H4 (cell line): ENCODE measurements at places on chromosomes 2 and 18. TPM values are rescaled to one million over a fixed set of nuclear protein-coding genes. Genes with fewer than 3 reads are reported as not detected.

DNA sequence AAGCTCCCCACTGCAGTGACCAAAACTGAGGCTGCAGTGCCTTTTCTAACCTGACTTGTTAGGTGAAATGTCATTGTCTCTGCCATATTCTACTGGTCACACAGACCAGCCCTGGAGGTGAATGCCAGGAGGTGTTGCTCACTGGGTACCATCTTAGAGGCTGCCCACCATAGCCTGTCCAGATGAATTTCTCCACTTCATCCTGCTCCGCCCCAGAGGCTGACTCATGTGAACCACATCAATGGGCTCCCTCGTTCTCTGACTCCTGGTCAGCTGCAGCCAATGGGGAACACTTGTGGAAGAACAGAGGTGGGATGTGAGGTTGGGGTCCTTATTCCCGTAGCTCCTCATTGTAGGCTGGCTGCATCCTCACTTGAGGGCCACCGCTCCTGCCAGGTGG lies 3.4 kb upstream of the NARS1 start:
- DNase-seq, result peak; percentile 37

Gene CXCR1
- total RNA-seq, result not detected in 2 replicates

DNA sequence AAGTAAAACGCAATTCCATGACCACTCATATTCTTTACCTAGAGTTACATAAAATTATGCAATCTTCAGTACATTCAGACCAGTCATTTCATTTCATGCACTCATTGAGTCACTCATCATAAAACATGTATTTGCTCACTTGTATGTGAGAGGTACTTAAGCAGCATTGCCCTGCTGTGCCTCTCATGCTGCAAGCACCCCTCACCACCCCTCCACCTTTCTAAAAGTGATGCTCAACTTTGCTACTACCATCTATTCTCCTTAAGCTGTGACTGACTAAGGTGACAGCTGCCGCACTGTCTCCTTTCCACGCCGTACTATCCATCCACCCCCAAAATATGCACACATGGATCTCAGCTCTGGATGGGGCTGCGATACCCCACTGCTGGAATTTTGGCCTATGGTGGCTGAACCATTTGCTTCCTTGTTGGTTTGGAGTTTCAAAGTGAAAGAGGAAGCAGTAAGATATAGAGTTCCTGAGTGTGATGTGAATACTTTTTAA lies 7.2 kb downstream of the ARHGAP25 start:
- DNase-seq, result no peak

DNA sequence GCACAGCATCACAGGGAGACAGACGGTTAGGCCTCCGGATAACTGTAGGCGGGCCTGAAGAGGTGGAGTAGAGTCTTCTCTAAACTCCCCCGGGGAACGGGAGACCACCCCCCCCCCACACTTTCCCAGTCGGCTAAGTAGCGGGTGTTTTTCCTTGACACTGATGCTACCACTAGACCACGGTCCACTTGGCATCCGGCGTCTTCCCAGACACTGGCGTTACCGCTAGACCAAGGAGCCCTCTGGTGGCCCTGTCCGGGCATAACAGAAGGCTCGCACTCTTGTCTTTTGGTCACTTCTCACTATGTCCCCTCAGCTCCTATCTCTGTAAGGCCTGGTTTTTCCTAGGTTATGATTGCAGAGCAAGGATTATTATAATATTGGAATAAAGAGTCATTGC lies 25.7 kb upstream of the NCL start:
- DNase-seq, result no peak

GRCh38 chr2:106080959-106081358 lies 113.1 kb downstream of the UXS1 start:
- DNase-seq, result no peak

Gene UGT1A6
- 2.6 and 3.1 TPM in 2 replicates for total RNA-seq

Gene IL1F10
- not detected in 2 replicates for total RNA-seq

- no peak for DNase-seq
These were observed 1.6 kb upstream of the KLF11 start for GRCh38 chr2:10041711-10042110.

- DNase-seq, result no peak
These were observed 2.3 kb upstream of the BCL11A start for GRCh38 chr2:60555783-60556139.

GRCh38 chr2:237496428-237496827 lies 9.4 kb downstream of the MLPH start:
- DNase-seq, result no peak

Gene COL6A3
- total RNA-seq, result 202 and 204 TPM in 2 replicates

DNA sequence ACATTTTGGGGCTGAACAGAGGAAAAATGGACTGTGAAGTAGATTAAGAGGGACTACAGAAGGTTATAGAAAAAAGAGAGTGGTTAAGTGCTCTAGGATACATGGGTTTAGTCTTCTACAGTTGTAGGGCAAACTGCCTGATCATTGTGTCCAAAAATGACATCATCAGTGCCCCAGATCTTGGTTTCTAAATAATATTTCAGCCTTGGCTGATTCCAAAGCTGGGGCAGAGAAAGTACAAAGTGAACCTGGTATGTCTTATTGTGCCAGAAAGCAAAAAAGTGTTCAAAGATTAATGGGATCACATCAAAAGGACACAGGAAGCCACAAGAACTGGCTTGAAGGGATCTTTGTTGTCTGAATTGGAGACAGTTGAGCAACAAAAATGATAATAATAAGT lies 97.1 kb upstream of the ZNF521 start:
- no peak for DNase-seq

GRCh38 chr18:76943542-76944339 lies 121.4 kb downstream of the ZNF236 start:
- no peak for DNase-seq

Gene ZNF397
- total RNA-seq, result 8.6 and 9.3 TPM in 2 replicates

Gene RNF144A
- total RNA-seq, result 6.5 and 8.3 TPM in 2 replicates

DNA sequence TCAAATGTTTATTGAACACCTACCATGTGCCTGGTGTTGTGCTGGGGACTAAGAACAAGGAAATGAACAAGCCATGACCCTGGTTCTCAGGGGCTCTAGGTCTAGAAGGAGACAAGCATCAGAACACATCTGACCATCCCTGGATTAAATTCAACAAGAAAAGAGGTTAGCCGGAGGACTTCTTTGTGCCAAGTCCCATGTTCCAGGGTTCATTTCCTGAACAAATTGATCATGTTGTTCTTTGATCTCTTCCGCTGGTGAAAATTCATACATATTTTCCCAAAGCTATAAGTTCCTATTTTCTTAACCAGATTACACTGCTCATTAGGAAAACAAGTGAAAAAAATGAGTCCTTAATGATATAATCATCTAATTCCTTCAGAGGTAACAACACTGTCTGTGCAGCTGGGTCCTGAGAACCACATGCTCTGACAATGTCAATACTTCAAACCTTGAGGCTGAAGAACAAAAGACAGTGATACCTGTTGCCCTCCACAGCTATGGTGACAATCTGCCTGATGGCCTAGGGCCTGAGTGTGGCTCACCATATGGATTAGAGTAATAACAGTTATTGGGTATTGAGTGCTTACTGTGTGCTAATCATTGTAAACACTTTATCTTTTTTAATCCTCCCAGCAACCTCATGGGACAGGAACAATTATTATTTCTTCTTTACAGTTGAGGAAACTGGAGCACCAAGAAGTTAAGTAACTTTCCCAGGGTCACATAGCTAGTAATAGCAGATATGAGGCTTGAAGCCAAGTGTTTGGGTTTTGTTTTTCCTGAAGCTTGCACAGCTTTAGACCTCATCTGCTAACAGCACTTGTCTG lies 24.6 kb upstream of the INO80C start:
- no peak for DNase-seq

DNA sequence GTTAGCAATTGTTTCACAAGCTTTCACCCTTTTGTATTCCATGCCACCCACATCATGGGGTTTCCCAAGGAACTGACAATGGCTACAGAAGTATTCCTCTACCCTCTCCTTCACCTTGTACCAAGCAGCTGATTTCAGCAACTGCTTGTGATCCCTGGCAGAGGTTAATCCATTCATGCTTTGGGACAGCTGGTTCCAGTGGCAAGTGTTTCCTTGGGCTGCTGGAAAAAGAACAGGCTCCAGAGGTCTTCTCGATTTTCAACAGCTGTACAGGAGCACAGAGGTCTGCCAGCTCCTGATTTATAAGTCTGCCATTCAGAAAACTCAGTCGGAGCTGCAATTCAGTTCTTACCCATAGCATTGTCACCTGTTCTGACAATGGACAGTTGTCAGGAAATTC lies 239.2 kb upstream of the CWC22 start:
- DNase-seq, result no peak

- DNase-seq, result no peak
These were observed 16.0 kb downstream of the INSIG2 start for GRCh38 chr2:118103951-118104940.

DNA sequence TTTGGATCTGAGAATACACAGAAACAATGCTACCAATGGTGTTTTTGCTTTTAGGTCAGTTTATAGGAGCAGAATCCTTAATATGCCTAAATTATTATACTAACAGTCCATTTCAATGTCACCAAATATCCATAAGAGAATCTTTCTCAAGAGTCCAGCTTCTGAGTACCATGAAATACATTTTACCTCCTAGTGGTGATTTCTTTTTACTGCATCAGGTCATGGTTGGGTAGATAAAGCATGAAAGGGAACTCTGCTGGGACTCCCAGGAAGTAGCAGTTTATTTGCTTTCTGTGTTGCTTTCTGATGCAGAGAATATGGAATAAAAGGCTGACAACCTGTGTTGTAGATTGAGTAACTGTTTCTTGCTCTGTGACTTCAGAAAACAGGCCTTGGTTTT lies 115.6 kb downstream of the PPP1R1C start:
- DNase-seq, result no peak

DNA sequence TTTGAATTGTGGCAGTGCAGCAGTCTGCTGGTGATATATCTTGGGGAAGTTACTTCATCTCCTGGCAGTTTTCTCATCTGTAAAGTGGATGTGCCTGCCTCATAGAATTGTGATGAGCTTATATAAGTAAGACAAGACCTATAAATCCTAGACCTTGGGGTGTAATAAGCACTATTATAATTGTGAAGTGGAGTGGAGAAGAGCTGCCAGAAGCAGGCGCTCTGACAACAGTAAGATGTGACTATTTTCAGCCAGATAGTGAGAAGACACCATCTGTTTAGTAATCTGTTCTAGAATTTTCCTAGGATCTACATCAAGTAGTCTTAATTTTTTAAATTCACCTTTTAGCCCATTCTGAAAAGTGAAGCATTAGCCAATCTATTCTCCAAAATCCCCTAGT lies 85.6 kb upstream of the TSPYL6 start:
- no peak for DNase-seq

- DNase-seq, result no peak
These were observed 27.2 kb downstream of the SIGLEC15 start for GRCh38 chr18:45852631-45853030.

DNA sequence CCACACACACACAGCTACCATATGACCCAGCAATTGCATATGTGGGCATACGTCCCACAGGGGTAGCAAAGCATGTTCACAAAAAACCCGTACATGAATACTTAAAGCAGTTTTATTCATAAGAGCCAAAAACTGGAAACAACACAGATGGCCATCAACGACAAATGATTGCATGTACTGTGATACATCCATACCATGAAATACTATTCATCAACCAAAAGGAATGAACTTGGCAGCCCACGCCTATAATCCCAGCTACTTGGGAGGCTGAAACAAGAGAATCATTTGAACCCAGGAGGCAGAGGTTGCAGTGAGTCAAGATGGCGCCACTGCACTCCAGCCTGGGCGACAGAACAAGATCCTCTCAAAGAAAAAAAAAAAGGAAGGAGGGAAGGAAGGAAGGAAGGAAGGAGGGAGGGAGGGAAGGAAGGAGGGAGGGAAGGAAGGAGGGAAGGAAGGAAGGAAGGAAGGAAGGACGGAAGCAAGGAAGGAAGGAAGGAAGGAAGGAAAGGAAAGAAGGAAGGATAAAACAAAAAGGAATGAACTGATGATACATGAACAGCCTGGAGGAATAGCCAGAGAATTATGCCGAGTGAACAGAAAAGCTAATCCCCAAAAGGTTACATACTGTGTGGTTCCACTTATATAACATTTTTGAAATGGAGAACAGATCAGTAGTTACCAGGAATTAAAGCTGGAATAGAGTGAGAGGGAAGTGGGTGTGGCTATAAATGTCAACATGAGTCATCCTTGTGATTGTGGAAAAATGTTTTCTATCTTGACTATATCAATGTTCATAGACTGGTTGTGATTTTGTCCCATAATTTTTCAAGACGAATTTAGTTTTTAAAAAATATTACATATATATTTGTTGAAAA lies 19.6 kb upstream of the YPEL5 start:
- no peak for DNase-seq

DNA sequence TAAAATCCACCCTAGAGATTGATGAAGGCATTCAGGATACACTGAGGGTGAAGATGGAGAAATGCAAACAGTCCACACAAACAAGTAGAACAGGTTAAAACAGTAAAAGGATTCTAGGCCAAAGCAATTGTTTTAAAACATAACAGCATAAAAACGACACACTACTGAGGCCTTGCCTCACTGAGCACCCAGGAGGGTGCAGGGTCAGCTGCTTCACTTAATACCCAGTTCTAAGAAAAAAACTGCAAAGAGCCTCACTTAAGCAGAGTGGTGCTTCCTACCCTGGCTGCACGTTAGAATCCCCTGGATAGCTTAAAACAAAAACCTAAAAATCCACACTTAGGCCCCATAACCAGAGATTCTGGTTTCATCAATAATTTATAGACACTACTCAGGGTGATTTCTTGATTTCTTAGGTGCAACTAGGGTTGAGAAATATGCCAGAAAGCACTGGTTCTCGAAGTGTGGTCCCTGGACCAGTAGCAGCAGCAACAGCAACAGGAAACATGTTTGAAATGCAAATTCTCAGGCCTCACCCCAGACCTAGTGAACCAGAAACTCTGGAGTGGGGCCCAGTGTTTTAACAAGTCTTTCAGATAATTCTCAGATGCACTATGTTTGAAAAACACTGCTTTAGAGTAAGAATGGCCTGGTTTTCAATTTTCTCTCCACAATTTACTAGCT lies 279.1 kb downstream of the ZEB2 start:
- DNase-seq, result no peak

Gene CERS6
- total RNA-seq, result 14.0 and 18.8 TPM in 2 replicates

GRCh38 chr2:69801745-69802290 lies 27.6 kb upstream of the GMCL1 start:
- no peak for DNase-seq
